CD14-positive monocyte (primary cell): ENCODE measurements at places on chromosomes 2 and 18.

DNA sequence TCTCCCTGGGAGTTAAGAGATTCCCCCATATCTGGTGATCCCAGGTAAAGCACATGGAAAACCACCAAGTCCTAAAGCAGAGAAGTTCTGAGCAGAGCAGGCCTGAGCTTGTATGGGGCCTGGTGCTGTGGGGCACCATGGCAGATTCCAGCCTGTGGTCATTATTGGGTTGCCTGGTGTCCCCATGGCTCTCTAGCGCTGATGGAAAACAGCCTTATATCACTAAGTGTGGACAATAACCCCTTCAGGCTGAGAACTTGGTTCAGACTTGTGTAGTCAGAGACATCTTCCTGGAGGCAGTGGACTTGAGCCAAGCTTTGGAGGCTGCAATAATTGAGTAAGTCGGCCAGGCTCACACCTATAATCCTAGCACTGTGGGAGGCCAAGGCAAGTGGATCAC is 96.8 kb downstream of the MCFD2 start:
- no peaks in the 10 kb centered on the region for H3K4me1 ChIP-seq
- H3K27me3 ChIP-seq = no peaks in the 10 kb centered on the region
- DNase-seq = no peak
- H3K36me3 ChIP-seq = no peaks in the 10 kb centered on the region
- H3K4me3 ChIP-seq = no peak overlapping the region

- H3K4me3 ChIP-seq = no peak overlapping the region
- DNase-seq = no peak
- H3K27me3 ChIP-seq = peaks cover 7% of the 10 kb centered on the region
- H3K36me3 ChIP-seq = no peaks in the 10 kb centered on the region
- H3K27ac ChIP-seq = no peak overlapping the region
Observed at GRCh38 chr2:47964722-47965434, 58.6 kb upstream of the FBXO11 start.

GRCh38 chr18:32378705-32379104 is 92.0 kb downstream of the GAREM1 start:
- H3K4me3 ChIP-seq = no peak overlapping the region
- H3K36me3 ChIP-seq = no peaks in the 10 kb centered on the region
- no peak for DNase-seq
- no peaks in the 10 kb centered on the region for H3K27me3 ChIP-seq
- H3K4me1 ChIP-seq = no peaks in the 10 kb centered on the region

GRCh38 chr2:115946341-115946740 is 1503.9 kb downstream of the DPP10 start:
- H3K36me3 ChIP-seq = no peaks in the 10 kb centered on the region
- H3K4me3 ChIP-seq = no peak overlapping the region
- no peaks in the 10 kb centered on the region for H3K4me1 ChIP-seq
- no peak for DNase-seq

- DNase-seq = no peak
- H3K36me3 ChIP-seq = no peaks in the 10 kb centered on the region
- no peak overlapping the region for H3K4me3 ChIP-seq
- no peaks in the 10 kb centered on the region for H3K27me3 ChIP-seq
- H3K4me1 ChIP-seq = no peaks in the 10 kb centered on the region
Observed at GRCh38 chr2:11056614-11057013, 98.7 kb upstream of the SLC66A3 start.

- H3K27me3 ChIP-seq = no peaks in the 10 kb centered on the region
- no peak overlapping the region for H3K27ac ChIP-seq
- H3K36me3 ChIP-seq = no peaks in the 10 kb centered on the region
- DNase-seq = no peak
Observed at GRCh38 chr2:133421516-133422324, 146.5 kb downstream of the NCKAP5 start.

- no peaks in the 10 kb centered on the region for H3K27me3 ChIP-seq
- DNase-seq = no peak
- H3K27ac ChIP-seq = no peak overlapping the region
- H3K4me1 ChIP-seq = peaks cover 8% of the 10 kb centered on the region
- no peaks in the 10 kb centered on the region for H3K36me3 ChIP-seq
Observed at GRCh38 chr2:126858013-126858412, 40.7 kb upstream of the TEX51 start.

DNA sequence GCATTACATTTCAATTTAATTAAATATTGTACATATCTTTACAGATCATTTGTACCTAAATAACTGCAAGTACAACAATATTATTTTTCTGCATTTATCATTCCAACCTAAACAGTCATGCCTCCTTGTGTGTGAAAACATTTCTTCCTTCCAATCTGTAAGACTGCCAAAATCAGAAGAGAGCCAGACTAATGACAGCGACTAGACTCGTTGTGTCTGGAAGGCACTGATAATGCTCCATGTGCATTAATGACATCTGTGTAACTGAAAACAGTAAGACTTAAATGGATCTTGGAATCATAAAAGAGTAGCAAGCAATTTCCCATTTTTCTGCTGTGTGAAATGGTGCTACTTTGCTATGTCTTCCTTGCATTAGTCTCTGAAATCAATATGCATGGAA is 278.0 kb upstream of the DSEL start:
- H3K36me3 ChIP-seq = no peaks in the 10 kb centered on the region
- DNase-seq = no peak
- H3K4me1 ChIP-seq = no peaks in the 10 kb centered on the region
